K562 (cell line): ENCODE measurements at places on chromosomes 6 and 20. TPM values are rescaled to one million over a fixed set of nuclear protein-coding genes. Genes with fewer than 3 reads are reported as not detected.

The ABHD16B gene
- not detected in 2 replicates for total RNA-seq

The BPIFB3 gene
- total RNA-seq = not detected in 2 replicates

GRCh38 chr20:14744723-14745122, 407.3 kb upstream of the FLRT3 start:
- H3K4me3 ChIP-seq = no peak overlapping the region
- H3K36me3 ChIP-seq = no peaks in the 10 kb centered on the region
- DNase-seq = no peak
- H3K4me1 ChIP-seq = no peaks in the 10 kb centered on the region
- H3K27me3 ChIP-seq = no peaks in the 10 kb centered on the region

GRCh38 chr6:25756382-25757363, 2.1 kb downstream of the SLC17A4 start:
- H3K27me3 ChIP-seq = peaks cover 15% of the 10 kb centered on the region
- no peak overlapping the region for H3K27ac ChIP-seq
- H3K4me1 ChIP-seq = no peaks in the 10 kb centered on the region
- H3K36me3 ChIP-seq = no peaks in the 10 kb centered on the region
- DNase-seq = no peak

DNA sequence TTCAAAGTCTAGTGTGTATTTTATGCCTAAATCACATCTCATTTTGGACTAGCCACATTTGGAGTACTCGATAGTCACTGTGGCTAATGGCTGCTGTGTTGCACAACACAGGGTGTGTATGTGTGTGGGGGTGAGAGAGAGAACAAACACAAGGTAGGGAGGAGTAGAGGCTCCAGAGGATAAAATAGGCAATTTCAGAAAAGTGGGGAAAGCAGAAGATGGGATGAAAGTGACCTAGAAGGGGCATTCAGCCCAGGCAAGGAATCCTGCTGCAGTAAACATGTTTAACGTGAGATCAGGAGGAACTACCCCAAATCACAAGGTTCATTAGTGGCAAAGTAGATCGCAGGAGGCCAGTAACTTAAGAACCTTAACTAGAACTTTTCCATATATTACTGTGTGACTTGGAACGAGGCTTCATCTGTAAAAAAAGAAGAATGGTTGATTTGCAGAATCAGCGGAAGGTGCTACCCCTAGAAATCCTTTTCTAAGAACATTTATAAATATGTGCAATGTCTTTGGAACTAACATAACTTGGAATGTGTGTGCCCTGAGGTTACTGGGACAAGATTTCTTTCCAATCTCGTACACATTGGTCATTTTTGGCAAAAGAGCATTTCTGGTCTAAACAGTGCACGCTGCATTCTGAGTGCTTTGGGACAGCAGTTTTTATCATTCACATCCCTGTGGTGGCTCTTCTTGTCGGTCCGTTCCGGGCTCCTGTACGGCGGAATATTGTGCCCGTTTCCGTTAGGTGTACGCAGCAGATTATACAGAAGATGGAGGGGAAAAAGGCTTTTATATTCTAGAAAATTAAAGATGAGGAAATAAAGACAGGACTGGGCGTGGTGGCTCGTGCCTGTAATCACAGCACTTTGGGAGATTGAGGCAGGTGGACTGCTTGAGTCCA, 2.6 kb downstream of the DUSP22 start:
- peaks cover 11% of the 10 kb centered on the region; the same call in 2 of the 3 replicates for H3K4me1 ChIP-seq
- H3K27ac ChIP-seq = no peak overlapping the region
- DNase-seq = no peak
- H3K4me3 ChIP-seq = no peak overlapping the region
- peaks cover 5% of the 10 kb centered on the region; the same call in 2 of the 3 replicates for H3K27me3 ChIP-seq

GRCh38 chr20:59996108-59996507, 37.9 kb downstream of the CDH26 start:
- no peak overlapping the region for H3K27ac ChIP-seq
- no peak overlapping the region for H3K4me3 ChIP-seq
- DNase-seq = no peak

DNA sequence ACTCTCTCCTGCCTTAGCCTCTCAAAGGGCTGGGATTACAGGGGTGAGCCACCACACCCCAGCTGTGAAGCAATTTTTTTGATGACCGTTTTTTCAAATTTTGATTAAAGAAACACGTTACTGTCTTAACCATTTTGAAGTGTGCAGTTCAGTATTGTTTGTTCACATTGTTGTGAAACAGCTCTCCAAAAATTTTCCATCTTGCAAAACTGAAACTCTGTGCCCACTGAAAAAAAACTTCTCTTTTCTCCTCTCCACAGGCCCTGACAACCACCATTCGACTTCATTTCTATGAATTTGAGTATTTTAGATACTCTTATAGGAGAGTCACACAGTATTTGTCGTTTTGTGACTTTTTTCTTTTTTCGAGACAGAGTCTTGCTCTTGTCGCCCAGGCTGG, 53.9 kb downstream of the ECT2L start:
- H3K27ac ChIP-seq = no peak overlapping the region
- no peaks in the 10 kb centered on the region for H3K36me3 ChIP-seq
- no peak for DNase-seq
- H3K4me3 ChIP-seq = no peak overlapping the region
- H3K27me3 ChIP-seq = peaks cover 43% of the 10 kb centered on the region
- H3K4me1 ChIP-seq = no peaks in the 10 kb centered on the region

- no peak overlapping the region for H3K4me3 ChIP-seq
- no peaks in the 10 kb centered on the region for H3K36me3 ChIP-seq
- H3K27ac ChIP-seq = no peak overlapping the region
- DNase-seq = no peak
- H3K27me3 ChIP-seq = peaks cover 40% of the 10 kb centered on the region
These were observed 38.4 kb downstream of the ALDH8A1 start for GRCh38 chr6:134911547-134911946.

DNA sequence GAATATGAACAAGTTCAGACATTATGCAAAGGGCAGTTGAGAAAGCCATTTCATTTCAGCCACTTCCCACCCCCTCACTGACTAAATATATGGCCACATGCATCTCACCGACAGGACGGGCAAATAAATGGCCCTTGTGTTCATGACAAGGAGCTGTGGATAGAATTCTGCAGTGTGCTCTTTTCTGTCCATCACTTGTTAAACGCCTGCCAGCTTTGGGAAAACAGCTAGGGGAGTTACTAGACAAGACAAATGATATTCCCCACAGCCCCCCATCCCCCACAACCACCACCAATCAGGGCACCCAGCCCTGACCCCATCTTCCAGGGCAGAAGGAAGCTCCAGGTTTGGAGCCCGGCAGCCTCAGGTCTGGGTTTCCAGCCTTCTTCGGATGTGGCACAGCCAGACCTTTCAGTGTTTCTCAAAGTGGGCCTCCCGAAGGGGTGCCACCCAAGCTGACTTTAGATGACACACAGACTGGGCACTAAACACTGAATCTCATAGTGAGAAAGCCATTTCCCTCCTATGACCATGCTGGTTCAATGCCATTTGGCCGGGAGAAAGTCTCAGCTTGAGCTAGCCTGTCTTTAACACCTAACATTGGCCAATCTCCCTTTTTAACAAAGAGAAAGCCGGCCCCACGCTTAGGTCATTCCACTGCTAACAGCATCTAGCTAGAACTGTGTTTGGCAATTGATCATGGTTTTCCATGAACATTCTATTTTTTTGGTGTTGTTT, 4.0 kb upstream of the RIPOR3 start:
- no peak overlapping the region for H3K27ac ChIP-seq
- H3K4me1 ChIP-seq = peaks cover 29% of the 10 kb centered on the region
- no peaks in the 10 kb centered on the region for H3K27me3 ChIP-seq
- DNase-seq = no peak
- H3K4me3 ChIP-seq = no peak overlapping the region

DNA sequence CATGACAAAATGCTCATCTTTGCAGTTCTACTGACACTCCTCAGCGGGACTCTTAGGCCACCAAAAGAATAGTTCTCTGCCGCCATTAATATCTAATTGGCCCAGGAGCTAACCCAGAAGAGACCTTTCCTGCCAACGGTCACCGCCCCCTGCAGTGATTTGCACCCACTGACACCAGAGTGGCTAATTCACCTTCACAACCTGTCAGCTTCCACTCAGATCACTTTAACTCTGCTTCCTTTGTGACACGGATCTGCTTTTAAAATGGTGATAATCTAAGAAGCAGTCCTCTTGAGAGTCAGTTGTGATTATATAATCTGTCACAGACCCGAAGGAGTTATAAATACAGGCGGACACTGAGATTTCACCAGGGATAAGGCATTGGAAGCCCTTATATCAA, 172.8 kb downstream of the FRK start:
- H3K4me3 ChIP-seq = no peak overlapping the region

GRCh38 chr6:137953761-137954160, 86.7 kb downstream of the TNFAIP3 start:
- no peak for DNase-seq
- no peak overlapping the region for H3K27ac ChIP-seq
- no peaks in the 10 kb centered on the region for H3K4me1 ChIP-seq
- H3K4me3 ChIP-seq = no peak overlapping the region
- H3K36me3 ChIP-seq = no peaks in the 10 kb centered on the region
- H3K27me3 ChIP-seq = no peaks in the 10 kb centered on the region

GRCh38 chr6:136795996-136796395, 3.7 kb upstream of the MAP3K5 start:
- H3K4me1 ChIP-seq = peaks cover 3% of the 10 kb centered on the region; the same call in 1 of the 3 replicates
- DNase-seq = no peak
- H3K36me3 ChIP-seq = no peaks in the 10 kb centered on the region
- no peak overlapping the region for H3K4me3 ChIP-seq
- H3K27ac ChIP-seq = no peak overlapping the region
